A549 (cell line): ENCODE measurements at places on chromosomes 1 and 21. TPM values are rescaled to one million over a fixed set of nuclear protein-coding genes. Genes with fewer than 3 reads are reported as not detected.

GRCh38 chr21:44962403-44962966 lies 22.7 kb downstream of the SLX9 start:
- no peak for DNase-seq

- peak; percentile 10 for DNase-seq
Measured at GRCh38 chr21:26495283-26495849, 77.7 kb downstream of the CYYR1 start.

GRCh38 chr21:19853709-19854575 lies 1144.3 kb upstream of the NCAM2 start:
- DNase-seq: no peak

DNA sequence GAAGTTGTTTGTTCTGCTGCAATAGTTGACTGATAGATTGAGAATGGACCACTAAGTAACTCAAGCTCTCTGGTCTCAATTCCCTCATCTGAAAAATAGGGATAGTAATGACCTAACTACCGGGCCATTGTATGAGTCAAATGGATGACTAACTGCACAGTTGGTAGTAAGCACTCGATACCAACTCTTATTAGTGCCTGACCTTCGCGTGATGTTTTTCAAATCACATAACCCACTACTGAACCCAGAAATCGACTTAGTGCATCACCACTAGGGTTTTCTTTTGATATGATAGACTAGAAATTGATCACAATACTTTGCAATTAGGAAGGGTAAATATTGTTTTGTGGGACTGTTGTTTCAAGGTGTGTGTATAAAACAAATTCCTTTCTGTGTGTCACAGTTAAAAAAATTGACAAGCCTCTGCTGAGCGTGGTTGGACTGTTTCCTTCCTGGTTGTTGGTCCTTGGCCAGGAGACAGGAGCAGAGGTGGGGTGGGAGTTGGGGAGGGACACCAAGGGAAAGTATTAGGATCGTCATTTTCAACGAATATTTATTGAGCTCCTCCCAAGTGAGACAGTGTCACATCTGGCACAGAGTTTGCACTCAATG lies 54.0 kb upstream of the LRP8 start:
- DNase-seq: peak; percentile 43

The PLPPR4 gene
- polyA plus RNA-seq: not detected in 3 replicates

The TRAF3IP3 gene
- not detected in 3 replicates for polyA plus RNA-seq

The DCST1 gene
- not detected in 3 replicates for polyA plus RNA-seq

DNA sequence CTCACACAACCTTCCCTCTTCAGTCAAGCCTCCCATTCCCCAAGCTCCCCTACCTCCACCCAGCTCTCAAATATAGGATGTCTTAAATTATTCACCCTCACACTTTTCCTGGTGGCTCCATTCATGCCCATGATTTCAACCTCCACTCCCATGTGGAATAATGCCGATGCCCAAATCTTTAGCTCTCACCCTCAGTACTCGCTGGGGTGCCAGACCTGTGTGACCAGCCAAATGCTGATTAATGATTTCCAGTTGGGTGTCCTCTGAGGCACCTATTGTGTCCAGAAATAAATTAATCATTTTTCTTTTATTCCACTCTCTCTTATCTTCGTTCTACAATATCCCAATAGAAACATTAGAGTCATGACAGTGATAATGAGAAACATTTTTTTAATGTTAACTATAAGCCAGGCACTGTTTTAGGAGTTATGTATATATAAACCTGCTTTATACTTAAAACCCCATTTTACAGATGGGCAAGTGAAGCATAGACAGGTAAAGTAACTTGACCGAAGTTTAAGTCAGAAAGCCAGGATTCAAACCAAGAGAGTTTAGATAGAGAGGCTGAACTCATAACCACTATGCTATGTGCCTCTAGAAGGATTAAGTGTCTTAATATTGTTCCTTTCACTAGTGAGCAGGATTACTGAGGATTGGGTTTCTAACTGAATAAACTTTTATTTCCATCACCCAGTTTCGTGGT lies 209.7 kb downstream of the DUSP10 start:
- DNase-seq: no peak

DNA sequence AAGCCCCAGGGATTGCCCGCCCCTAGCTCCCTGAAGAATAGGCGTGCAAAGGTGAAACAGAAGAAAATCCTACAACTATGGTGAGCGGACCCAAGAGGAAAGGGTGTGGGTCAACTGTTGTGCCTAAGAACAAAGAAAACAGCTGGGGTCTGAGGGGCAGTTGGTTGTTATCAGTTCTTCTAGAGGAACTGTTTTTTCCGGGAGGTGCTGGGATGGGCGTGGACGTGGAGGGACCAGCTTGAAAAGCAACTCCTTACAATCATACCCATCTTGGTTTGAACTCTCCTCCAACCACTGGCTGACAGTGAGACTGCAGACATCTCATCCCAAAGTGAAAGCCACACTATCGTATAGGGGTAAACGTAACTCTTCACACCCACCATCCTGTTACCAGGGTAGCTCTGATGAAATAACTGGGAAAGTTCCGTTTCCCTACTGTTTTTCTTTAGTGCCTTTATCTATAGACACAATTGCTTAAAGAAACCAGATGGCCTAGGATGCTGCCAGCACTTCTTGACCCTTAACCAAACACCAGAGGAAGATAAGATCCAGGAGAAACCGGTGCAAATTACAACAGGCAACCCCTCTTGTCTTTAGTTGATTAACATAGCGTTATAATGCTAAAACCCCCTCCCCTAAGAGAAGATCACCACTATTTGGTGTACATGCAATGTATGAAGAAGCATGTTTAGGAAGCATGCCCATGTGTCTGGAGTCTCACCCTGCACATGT lies 25.6 kb upstream of the FAM89A start:
- DNase-seq: no peak

- no peak for DNase-seq
Measured at GRCh38 chr1:2279210-2279639, 51.1 kb downstream of the SKI start.

DNA sequence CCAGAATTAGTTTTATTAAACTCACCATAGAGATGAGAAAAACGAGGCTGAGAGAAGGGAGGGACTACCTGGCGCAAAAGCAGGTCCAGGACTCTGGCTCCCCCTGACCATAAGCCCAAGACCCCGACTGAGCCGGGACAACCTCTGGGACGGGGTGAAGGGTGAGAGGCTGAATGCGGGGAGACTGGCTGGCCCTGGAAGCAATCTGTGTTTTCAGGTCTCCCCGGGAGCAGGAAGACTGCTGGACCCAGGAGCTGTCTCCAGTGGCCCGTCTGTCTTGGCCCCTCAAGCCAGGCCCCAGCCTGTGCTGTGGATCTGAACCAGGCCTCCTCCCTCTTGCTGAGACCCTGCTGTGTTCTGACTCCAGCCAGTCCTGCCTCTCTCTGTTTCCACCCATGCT lies 240.8 kb downstream of the TRABD2B start:
- no peak for DNase-seq

The EVA1C gene
- polyA plus RNA-seq: 42.3 to 50.4 TPM (median 48.0 TPM) in 3 replicates

DNA sequence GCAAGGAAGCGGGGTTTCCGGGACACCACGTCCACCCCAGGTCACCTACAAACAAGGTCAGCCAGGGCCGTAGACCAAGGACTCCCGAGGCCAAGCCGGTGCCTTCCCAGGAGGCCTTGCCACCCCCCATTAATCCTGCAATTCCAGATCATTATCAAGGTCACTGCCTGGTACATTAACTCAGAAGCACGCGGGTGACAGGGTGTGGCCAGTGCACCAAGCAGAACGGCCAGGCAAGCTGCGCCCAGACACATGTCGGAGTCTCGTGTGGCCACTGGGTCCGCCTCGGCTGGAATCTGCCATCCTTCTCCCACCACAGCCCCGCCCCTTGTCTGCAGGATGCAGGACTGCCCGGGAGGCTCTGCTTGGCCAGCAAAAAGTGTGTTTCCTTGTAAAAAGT lies 144.7 kb downstream of the PRDM16 start:
- DNase-seq: no peak

DNA sequence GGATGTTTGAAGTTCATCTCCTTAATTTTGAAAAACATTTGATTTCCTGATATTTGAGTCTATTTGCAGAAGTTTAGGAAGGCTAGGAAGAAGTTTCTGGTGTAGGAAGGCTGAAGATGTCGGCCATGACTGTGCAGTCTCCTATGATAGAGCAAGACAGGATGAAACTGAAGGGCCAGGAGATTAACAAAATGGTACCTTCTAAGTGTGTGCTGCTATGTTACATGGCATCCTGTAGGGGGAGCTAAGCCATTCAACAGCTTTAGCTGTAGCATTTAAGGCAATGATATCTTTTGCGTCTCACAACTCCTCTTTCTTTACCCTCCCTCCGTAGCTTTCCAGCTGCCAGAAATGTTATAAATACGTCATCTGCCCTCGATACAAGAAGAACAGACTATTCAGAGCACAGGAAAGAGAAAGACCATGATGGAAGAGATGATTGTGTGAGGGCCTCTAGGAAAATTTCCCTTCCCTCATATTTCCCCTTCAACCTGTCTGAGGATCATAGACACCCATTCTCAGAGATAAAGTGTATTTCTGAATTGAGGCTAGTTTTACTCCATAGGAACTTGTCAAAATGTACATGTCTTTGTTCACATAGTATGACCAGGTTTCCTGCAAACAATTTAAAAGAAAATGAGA lies 61.1 kb downstream of the XCL1 start:
- DNase-seq: no peak

The KMO gene
- 0.30 to 0.36 TPM (median 0.35 TPM) in 3 replicates for polyA plus RNA-seq

DNA sequence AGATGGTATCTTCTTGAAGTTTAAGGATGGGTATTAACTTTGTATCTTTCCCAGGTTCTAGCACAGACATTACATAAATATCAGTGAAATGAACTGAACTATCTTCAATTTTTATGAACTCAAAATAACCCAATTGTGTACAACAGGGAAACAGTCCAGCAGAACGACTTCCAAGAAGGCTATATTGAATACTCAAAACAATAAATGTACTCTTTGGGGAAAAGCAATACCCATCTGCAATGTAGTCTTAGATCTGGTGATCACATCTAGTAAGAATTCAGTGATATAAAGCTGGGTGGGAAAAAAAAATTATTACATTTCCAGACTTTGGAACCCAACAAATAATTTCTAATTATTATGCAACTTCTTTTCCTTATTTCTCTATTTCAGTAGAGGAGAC lies 33.1 kb upstream of the GORAB start:
- no peak for DNase-seq

The CD34 gene
- polyA plus RNA-seq: 0.04 to 0.05 TPM in 2 of 3 replicates, not detected in the other

The FCGR3B gene
- polyA plus RNA-seq: not detected in 3 replicates

- no peak for DNase-seq
Measured at GRCh38 chr1:3668148-3668547, 15.8 kb downstream of the TP73 start.

- DNase-seq: no peak
Measured at GRCh38 chr21:22468893-22469292, 1470.7 kb downstream of the NCAM2 start.

The KRTAP19-1 gene
- polyA plus RNA-seq: not detected in 3 replicates

DNA sequence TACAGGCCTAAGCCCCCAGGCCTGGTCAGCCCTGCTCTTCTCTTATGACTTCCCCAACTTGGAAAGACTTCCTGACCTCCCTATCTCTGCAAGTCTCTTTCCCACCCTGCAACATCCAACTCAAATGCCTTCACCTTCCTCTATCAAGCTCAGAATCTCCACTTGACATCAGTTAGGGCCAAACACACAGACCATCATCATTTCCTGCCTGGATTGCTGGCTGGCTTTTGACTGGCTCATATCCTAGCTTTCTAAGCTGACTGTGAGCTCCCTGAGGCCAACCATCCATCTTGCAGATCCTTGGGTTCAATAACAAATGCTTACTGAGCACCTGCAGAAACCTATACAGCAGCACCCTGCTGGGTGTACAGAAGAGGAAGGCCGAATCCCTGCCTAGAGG lies 137.3 kb upstream of the EDN2 start:
- no peak for DNase-seq

DNA sequence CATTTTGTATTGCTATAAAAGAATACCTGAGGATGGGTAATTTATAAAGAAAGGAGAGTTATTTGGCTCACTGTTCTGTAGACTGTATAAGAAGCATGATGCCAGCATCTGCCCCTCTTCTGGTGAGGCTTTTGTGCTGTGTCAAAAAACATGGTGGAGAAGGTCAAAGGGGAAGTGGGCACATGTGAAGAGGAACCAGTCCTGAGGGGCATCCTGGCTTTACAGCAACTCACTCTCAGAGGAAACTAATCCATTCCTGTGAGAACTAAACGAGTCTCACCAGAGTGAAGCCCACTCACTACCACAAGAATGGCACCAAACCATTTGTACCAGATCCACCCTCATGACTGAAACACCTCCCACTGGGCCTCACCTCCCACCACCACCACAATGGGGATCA lies 18.8 kb upstream of the SELP start:
- DNase-seq: no peak

GRCh38 chr1:110628323-110629105 lies 22.4 kb upstream of the KCNA2 start:
- DNase-seq: no peak

DNA sequence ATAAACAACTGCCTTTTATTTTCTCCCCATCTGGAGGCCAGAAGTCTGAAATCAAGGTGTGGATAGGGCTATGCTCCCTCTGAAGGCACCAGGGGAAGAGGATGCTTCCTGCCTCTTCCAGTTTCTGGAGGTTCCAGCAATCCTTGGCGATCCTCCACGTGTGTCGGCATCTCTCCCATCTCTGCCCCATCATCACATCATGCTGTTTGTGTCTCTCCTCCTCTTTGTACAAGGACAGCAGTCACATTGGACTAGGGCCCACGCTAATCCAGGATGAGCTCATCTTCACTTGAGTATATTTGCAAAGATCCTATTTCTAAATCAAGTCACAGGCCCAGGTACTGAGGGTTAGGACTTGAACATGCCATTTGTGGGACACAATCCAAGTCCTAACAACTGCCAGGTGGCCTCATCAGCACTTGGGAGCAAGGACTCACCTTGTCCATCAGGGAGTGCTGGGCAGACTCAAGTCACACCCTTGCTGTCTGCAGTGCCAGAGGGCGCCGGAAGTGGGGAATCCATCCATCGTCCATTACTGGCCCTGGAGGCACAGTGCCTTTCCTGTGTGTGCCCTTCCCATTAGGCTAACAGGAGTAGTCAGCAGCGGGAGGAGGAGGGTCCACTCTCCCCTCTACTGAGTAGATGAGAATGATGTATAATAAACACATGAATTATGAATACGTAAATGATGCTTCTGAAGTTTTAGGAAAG lies 185.4 kb upstream of the AJAP1 start:
- DNase-seq: no peak

DNA sequence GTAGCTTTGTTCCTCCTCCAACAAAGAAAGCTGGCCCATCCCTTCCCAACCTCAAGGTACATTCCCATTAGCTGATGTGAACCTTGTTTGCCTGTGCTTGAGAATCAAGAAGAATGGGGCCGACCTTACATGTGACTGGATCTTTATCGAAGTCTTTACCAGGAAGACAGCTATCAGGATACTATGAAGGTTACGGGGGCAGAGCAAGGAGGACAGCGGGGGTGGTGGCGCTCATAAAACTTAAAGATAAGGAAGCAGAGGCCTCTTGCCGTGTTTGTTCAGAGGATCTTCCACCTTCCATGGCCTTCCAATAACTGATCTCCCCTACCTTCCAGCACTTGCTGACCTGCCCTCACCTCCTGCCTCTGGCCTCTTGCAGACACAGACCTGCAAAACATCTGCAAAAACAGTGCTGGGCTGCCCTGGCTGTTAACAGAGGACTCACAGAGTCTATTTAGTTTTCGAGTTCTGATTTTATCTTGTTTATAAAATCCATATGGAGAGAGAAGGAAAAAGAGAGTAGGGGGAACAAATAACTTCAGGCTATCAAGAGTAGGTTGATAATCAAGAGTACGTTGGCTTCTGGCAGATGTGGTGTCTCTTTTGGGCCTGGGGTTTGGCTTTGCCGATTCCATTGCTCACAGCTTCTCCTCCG lies 198.0 kb downstream of the HUNK start:
- DNase-seq: no peak
